Amygdala (tissue), 56 donors: ENCODE measurements at places on chromosomes 3 and 15.

DNA sequence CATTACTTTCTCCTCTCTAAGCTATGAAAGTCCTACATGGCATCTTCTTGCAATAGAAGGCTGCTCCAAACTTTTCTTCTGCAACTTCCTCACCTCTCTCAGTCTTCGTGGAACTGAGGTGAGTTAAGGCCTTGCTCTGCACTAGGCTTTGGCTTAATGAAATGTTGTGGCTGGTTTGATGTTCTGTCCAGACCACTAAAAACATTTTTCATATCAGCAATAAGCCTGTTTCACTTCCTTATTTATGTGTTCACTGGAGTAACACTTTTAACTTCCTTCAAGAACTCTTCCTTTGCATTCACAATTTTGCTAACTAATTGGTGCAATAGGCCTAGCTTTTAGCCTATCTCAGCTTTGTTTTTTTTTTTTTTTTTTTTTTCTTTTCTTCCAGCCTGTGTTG lies 335.3 kb upstream of the NECTIN3 start:
- no peak for DNase-seq

GRCh38 chr3:94524102-94524919 lies 461.4 kb downstream of the NSUN3 start:
- DNase-seq = no peak

GRCh38 chr3:159029306-159030026 lies 227.6 kb downstream of the MFSD1 start:
- DNase-seq = no peak

- DNase-seq = no peak
Observed at GRCh38 chr3:36362973-36363372, 17.3 kb upstream of the STAC start.

- DNase-seq = no peak
Observed at GRCh38 chr15:40843885-40844695, at the start of gene SPINT1. Gene SPINT1 (plus strand): TSS chr15:40844048. CDS start chr15:40844555, 507 bp downstream.

GRCh38 chr3:16407366-16407765 lies 106.1 kb downstream of the RFTN1 start:
- DNase-seq = no peak

DNA sequence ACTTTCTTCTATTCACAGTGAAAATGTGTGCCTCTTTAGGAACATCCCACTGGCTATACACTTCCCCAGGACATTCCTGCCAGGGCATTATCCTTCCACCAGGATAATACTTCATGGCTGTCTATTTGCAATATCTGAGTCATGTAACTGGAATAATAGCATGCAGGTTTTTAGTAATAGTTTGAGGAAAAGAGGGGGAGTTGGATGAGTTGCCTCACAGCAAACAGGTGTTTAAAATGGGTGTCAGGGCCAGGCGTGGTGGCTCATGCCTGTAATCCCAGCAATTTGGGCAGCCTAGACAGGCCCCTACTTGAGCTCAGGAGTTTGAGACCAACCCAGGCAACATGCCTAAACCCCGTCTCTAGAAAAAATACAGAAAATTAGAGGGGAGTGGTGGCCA lies 585.9 kb downstream of the DIPK2A start:
- DNase-seq = no peak

DNA sequence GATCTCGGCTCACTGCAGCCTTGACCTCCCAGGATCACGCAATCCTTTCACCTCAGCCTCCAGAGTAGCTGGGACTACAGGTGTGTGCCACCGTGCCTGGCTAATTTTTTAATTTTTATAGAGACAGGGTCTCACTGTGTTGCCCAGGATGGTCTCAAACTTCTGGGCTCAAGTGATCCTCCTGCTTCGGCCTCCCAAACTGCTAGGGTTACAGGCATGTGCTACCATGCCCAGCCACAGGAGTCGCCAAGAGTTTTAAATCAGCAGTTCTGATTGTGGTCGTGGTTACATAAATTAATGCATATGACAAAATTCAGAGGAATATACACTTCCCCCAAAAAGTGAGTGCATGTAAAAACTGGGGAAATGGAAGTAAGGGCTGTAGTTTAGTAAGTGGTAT lies 32.9 kb downstream of the MEGF11 start:
- no peak for DNase-seq
